ENCODE measurements at places on chromosomes 6 and 20.

- DNase-seq = no peak
These were observed 116.3 kb upstream of the AFDN start for GRCh38 chr6:167710363-167710920.

DNA sequence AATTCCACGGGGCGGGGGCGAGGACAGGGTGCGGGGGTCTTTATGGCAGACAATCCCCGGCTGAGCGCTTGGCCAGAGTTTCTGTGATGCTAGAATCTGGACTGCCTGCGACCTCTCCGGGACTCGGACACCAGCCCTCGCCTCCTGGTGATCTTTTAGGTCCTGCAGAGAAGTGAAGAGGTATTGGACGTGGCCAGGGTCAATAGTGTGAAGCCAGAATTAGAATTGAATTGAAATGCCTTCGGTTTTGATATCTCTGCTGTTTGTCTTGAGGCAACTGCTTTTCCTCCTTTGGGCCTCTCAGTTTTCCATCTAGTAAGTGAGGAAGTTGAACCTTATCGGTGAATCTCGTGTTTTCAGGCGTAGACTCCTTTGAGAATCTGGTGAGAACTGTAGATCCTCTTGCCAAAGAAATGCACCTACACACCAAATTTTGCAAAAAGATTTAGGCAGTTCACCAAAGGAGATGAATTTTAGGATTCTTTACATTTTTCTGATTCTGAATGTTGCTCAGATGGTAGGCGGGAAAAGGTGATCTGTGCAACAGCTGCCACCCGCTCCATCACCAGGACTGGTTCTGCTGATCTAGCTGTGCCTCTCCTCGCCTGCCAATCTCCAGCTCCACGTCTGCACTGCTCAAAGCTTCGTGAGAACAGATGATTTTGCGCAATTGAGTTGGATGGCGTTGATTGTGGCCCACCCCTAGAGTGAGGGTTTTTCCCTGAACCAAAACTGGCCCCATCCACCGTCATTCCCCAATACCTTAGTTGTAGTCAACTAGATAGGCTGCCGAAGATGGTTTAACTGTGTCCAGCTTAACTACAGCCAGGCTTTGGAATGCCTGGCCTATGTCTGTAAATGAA, 837 bp upstream of the OSER1 start:
- DNase-seq = no peak

GRCh38 chr6:156181506-156181905, 595.7 kb upstream of the ARID1B start:
- DNase-seq = no peak

- DNase-seq = no peak
These were observed 191.8 kb downstream of the KIF16B start for GRCh38 chr20:16381444-16381843.

DNA sequence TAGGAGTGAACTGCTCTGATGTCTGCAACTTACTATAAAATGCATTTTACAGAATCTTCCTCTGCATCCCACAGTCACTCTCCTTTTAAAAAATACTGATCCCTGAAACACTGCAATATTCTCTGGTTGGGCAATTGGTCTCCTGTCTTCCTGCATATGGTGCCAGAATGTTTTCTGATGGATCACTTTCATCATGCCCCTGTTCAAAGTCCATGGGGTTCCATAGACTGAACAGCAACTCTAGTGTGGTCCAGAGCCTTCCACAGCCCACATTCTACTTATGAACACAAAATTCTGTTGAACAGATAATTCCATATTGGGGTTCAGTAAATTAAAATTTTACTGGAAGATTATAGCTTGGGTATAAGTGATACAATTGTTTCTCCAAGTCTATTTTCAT, 11.0 kb downstream of the GSTA2 start:
- no peak for DNase-seq

- no peak for DNase-seq
These were observed 90.2 kb upstream of the SULF2 start for GRCh38 chr20:47875297-47876025.

DNA sequence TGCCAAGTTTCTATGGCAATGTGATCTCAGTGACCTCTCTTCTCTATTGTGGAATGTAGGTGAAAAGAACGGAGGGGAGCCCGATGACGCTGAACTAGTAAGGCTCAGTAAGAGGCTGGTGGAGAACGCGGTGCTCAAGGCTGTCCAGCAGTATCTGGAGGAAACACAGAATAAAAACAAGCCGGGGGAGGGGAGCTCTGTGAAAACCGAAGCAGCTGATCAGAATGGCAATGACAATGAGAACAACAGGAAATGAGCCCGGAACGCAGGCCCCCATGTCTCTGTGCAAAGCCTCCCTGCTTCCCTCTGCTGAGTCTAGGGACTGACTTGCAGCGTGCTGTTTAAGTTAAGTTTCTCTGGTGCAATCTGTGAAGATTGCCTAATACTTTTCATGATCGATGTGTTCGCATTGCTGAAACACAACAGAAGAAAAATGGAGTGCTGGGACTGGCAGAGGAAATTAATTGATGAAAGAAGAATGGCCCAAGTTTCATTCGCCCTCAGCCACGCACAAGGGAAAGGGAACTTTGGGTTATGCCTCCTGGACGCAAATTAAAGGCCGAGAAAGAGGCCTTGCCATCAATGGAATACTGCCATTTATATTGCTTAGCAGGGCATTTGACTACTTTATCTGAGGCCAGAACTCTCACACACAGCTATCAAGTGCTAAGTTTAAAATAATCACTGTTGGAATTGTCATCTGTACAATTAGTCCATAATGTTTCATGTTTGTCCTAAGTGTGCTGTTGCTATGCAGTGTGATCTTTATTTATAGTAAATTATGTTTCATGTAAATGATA, 146.4 kb downstream of the AKAP7 start:
- DNase-seq = no peak

Data from NCI-H2081 treated with DMSO at 0.1 percent for 48 hours (cell line).